ENCODE measurements at places on chromosomes 3 and 15.

GRCh38 chr3:121514496-121514895 is 31.3 kb downstream of the POLQ start:
- no peak for DNase-seq

GRCh38 chr3:160217675-160218074 is 7.5 kb upstream of the C3orf80 start:
- DNase-seq = no peak

DNA sequence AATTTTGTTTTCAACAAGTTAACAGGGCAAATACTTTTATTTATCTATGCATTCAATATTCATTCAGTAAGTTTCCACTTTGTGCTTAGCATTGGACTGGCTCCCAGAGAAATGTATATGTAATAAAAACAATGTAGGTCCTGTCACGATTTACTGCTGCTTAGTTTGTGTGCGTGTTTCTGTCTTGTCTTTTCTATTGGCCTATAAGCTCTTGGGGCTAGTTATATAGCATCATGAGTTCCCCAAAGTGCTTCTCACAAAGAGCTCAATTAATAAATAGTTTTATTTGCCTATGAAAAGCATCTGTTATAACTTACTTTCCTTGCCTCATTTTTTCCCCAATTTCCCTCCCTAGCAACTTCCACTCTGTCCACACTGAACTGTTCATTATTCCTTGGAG is 666.7 kb upstream of the NAALADL2 start:
- no peak for DNase-seq

DNA sequence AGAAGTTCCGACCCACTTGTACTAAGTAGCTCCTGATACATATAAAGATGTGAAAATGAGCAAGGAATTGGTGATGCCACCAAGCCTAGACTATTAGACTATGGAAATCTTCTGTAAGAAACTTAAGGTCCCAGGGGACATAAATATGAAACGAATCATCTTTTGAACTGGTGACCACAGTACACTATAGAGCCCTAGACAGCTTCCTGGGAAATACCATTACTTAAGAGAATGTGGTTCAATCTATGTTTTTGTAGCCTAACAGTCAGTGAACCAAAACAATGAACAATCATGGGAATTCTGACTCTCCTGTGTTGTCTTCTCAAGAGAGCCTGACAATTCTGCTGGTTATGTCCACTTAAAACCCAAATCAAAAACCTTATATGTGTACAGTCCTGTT is 191.6 kb downstream of the GREM1 start:
- DNase-seq = no peak

- DNase-seq = no peak
Observed at GRCh38 chr15:76730262-76730661, 174.9 kb downstream of the SCAPER start.

DNA sequence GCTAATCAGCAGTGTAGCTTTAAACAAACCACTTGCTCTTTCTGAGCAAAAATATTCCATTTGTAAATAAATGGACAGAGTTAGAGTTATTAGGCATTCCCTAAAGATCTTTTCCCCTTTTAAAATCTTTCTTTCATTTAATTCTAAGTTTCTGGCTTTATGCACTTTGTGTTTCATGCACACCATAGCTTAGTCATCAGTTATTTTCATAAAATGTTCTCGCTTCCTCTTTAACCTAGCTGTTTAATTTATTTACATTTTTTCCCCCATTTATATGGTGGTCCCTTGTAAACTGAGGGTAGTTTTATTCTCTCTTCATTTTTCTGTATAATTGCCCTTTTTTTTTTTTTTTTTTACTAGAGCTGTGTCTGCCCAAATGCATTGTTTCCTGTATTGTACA is 315.0 kb upstream of the LRRFIP2 start:
- no peak for DNase-seq

Measured in esophagus squamous epithelium (tissue), 5 donors.